ENCODE measurements at places on chromosomes 6 and 20.

DNA sequence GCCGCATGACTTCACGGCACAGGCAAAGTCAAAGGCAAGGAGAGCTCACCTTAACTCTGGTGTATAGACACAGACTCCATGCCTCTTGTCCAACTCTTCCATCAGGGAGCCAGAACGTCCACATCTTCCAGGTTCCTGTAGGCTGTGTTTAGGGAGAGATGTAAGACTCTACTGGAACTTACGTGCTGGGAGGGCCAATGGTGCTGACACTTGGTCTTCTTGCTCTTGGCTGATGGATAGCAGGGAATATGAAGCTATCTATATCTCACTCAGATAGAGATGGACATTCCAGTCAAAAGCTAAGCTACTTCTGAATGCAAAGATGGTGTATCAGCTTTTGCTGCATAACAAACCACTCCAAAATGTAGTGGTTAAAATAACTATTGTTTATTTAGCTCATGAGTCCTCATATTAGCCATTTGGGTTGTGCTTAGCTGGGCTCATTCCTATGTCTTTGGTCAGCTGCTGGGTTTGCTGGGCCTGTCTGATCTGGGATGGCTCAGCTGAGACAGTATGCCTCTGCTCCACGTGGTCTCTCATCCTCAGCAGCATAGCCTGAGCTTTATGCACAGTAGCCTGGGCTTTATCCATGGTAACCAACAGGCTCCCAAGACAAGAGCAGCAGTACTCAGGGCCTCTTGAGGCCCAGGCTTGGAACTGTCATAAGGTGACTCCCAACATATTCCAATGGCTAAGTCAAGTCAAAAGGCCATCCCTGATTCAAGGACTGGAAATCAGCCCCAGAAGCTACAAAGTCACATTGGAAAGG, 111.6 kb downstream of the SNX5 start:
- no peak for DNase-seq

- DNase-seq = no peak
Measured at GRCh38 chr6:161815965-161816364, 542.1 kb upstream of the AGPAT4 start.

- DNase-seq = no peak
Measured at GRCh38 chr6:135520781-135521180, 23.2 kb upstream of the AHI1 start.

GRCh38 chr6:110537208-110538123, 61.1 kb upstream of the SLC22A16 start:
- DNase-seq = no peak

DNA sequence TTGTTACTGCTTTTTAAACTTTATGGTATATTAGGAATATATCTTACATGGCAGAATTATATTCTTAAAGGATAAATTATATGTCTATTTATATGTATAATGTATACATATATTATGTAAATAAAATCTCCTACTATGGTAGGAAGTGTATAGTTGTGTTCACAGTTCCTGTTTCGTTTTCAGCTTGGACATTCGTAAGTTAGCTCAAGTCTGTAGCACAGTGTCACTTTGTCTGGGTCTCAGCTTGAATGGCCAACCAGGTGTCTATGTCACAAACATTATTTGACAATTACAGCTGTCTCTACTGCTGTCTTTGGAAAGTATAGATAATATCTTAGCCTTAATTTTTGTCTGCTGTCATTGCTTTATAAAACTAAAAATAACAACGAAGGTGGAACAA, 303.9 kb downstream of the CDKAL1 start:
- no peak for DNase-seq

DNA sequence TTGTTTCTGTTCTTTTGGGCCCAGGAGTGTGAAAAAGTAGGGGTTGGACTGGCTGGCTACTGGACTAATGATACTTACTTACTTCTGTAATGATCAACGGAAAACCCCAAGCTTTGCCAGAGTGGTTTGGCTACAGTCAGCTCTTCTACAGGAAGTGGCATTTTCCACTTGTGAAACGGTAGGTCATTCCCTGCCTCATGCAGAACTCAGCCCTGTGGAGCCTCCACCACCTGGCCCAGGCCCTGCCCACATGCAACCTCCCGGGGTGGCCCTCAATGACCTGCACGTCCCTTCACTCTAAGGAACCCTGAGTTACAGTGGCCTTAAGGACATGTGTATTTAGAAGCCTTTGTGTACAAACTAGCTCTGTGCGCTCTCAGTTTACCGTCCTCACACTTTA, 140.4 kb downstream of the DTNBP1 start:
- DNase-seq = no peak

DNA sequence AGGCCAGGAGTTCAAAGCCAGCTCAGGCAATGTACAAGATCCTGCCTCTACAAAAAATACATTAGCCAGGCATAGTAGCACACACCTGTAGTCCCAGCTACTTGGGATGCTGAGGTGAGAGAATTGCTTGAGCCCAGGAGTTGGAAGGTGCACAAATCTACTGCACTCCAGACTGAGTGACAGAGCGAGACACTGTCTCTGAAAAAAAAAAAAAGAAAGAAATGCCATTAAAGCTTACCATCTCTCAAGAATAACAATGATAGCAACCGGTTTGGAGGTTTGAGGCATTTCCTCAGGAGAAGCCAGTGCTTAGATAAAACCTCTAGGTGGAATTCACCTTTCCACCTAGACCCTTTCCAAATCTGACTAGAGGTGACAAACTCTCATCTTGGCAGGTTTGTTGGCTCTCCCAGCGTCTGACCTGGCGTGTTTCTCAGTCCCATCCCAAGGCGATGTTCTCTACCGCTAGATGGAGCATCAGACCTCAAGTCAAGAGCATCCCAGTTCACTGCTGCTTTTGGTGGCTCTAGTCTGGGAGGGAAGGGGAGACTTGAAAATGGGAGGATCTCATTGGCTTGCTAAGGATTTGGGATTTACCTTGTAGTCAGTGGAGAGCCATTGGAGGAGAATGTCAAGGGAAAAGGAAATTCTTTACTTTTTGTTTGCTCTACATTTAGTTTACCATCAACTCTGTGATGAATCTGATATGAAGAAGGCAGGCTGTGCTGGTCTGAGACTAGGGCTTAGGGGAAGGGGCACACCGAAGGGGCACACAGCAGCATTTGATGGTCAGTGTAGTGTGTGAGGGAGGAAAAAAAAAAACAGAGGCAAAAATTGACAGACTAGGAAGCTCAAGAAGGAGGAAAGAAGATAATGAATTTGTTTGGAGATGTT, 67.9 kb downstream of the NCOA7 start:
- DNase-seq = no peak

- DNase-seq = peak; percentile 54
Measured at GRCh38 chr6:154606457-154606856, 96.0 kb upstream of the CNKSR3 start.

DNA sequence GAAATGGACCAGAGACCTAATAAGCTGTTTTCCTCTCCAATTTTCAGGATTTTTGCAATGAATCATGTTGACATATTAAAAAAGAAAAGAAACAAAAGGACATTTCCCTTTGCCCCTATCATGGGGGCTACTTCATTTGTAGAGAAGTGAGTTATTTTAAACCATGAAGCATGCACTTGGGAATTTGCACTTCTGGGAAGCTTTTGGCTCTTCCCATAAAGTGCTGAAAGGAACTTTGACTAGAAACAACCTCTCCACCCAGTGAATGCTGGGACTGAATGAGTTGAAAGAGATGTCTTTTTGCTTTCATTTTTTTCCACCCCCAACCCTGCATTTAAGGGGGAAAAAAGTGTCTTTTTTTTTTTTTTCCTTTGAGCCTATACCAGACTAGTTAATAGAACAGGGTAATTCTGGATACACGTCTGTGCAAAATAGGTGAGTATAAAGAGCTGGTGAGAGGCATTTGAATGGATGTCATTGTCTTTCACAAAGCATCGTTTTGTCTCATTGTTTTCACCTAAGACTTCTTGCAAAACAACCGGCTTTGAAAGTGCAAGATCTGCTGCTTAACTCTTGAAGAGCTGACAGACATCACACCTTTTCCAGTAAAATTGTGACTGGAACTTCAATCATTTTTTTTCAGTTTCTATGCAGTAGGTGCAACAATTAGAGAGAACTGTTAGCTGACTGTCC, 138.7 kb upstream of the BACH2 start:
- no peak for DNase-seq

- DNase-seq = peak; percentile 86
Measured at GRCh38 chr6:42043787-42044475, 6.4 kb upstream of the TAF8 start.

DNA sequence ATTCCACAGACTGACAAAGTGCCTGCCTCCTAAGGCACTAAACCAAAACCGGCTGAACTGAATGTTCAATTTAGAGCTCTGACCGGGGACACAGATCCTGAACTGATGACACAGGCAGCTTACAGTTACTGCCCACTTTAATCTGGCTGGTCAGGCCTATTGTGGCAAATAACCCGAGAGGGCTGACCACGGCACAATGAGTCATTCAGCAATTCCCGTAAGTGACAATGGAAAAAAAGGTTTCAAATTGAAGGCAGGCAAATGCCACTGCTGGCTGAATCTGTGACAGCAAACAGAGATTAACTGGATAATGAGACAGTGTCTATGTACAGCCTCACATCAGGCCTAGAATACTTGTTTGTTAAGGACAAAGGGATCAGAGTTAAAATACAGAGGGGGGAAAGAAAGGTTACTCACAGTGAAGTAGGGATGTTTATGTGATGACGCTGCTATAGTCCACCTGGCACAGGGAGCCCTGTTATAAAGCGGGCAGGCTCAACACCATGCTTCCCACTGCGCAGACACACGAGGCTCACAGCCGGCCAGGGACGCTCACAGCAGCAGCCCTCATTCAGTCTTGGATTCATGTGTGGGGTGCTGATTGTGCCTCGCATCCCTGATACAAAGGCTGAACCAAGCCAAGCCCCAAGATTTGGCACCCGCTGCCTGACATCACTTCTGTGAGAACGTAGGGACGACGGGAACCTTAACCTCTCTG, 54.4 kb downstream of the RTN4IP1 start:
- no peak for DNase-seq

DNA sequence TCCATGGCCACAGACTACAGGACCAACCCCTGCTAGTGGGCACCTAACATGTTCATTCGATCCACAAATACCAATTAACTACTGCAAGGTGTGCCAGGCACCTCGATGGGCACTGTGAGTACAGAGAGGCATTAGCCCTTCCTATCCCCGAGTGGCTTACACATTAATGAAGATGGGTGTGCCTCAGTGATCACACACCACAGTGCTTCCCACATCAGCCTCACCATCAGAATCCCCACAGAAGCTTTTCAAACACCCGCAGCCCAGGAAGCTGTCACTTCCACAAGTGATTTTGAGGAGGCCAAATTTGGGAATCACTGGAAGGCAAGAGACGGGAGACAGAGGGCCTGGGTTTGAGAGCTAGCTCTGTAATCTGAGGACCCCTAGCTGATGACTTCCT, 23.7 kb downstream of the EZR start:
- no peak for DNase-seq

GRCh38 chr6:6293317-6293716, 27.1 kb downstream of the F13A1 start:
- DNase-seq = no peak

DNA sequence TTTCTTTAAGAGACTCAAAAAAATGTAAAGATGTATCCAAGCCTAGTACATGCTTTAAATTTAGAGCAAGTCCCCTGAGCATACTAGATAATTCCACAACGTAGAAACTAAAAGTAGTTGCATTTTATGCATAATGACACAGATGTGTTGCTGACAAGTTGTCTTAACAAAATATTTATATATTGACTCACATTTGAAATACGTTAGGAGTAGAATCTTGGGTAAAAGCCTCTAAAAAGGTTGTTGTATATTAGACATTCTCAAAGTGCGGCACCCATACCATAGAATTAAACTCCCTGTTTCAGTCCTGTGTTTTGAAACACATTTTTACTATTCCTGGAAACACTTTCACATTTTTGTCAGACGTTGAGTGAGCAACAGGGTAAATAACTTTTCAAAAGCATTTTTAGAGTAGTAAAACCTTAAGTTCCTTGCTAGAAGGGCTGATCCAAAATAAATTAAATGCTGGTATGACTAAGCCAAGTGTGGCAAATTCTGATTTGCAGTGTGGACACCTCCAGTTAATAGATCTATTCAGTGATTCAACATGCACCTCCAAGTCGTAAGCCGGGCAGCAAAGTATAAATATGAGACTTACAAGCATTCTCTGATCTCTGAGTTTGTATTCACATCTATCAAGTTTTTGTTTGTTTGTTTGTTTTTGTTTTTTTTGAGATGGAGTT, 97.5 kb downstream of the GMDS start:
- no peak for DNase-seq

DNA sequence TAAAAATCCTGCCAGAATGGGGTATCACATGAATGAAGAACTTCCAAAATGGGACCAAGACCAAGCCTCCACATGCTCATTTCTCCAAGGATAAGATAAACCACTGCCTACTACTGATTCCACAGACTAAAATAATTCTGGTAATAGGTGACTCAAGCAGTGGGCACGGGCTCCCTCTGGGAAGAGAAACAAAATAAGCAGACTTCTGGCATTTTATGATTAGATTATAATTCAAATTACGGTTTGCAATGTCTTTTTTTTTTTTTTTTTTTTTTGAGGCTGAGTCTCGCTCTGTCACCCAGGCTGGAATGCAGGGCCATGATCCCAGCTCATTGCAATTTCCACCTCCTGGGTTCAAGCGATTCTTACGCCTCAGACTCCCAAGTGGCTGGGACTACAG, 16.0 kb downstream of the UQCC1 start:
- DNase-seq = no peak

- no peak for DNase-seq
Measured at GRCh38 chr6:42367353-42368011, 84.2 kb downstream of the TRERF1 start.

DNA sequence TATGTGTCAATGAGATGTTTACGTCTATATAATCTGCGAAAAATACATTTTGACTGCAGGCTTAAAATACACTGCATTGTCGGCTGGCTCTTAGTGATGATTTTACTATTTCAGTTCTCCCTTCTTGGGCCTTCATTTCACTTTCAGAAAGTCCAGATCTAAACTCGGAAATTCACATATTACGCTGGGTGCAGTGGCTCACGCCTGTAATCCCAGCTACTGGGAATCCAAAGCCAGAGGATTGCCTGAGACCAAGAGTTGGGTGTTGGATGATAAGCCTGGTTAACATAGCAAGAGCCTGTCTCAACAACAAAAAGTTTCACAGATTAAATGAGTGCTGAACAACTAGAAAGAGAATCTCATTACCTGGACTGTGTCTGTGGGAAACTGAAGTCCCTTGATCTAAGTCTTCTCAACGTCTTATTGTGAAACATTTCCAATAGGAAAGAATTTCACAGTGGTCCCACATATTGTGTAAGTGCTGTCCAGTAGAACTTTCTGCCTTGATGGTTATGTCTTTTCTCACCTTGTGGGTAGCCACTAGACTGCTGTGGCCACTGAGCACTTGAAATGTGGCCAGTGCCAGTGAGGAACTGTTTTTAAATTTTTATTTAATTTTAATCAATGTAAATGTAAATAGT, 1.9 kb downstream of the GINM1 start:
- DNase-seq = no peak

- DNase-seq = no peak
Measured at GRCh38 chr6:388202-388903, 3.2 kb upstream of the IRF4 start.

All from effector memory CD4-positive, alpha-beta T cell (primary cell).